ENCODE measurements at places on chromosomes 1 and 21. TPM values are rescaled to one million over a fixed set of nuclear protein-coding genes. Genes with fewer than 3 reads are reported as not detected.

Gene LDLRAD2
- 0.15 TPM for total RNA-seq

Gene CHRNB2
- total RNA-seq: not detected

Gene HCRTR1
- 0.42 TPM for total RNA-seq

Gene OR6N1
- total RNA-seq: not detected

Gene DCDC2B
- not detected for total RNA-seq

Gene SRSF10
- 91.1 TPM for total RNA-seq

Gene NOL9
- 27.0 TPM for total RNA-seq

Gene A3GALT2
- 0.36 TPM for total RNA-seq

Gene FMO5
- total RNA-seq: 2.9 TPM

Gene BMP8B
- total RNA-seq: 0.81 TPM

Gene PMVK
- total RNA-seq: 21.9 TPM

Gene VANGL2
- 1.3 TPM for total RNA-seq

Gene FAM78B
- total RNA-seq: 1.6 TPM

Gene OLIG2
- not detected for total RNA-seq

DNA sequence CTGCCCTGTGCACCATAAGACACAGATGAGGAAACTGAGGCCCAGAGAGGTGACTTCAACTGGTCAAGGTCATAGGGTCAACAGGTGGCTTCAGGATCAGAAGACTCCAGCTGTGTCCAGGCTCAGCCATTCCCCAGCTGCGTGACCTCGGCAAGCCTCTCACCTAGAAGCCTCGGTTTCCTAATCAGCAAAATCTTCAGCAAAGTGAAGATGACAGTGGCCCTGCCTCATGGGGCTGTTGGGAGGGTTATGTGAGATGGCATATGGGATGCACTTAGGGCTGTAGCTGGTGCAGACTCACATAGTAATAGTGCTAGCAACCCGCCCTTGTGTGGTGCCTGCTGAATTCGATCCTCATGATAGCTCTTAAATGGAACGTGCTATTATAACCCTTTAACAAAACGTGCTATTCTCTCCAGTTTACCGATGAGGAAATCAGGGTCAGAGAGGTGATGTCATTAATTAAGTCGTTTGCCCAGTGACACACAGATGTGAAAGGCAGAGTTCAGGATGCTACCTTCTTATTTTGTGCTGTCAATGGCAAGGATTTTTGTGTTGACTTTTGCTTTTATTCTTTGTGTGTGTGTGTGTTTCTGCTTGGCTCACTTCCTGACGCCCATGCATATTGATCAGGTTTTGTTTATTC is 472.9 kb downstream of the MATN1 start:
- no peak overlapping the region for H3K27ac ChIP-seq
- H3K27me3 ChIP-seq: no peaks in the 10 kb centered on the region
- no peaks in the 10 kb centered on the region for H3K4me1 ChIP-seq
- no peak overlapping the region for H3K4me3 ChIP-seq
- H3K36me3 ChIP-seq: no peaks in the 10 kb centered on the region
- no peak for DNase-seq

- H3K27me3 ChIP-seq: no peaks in the 10 kb centered on the region
- peak; percentile 85 for DNase-seq
- no peaks in the 10 kb centered on the region for H3K36me3 ChIP-seq
These were observed 997 bp downstream of the IFNAR2 start for GRCh38 chr21:33230545-33231324.

- DNase-seq: no peak
- H3K36me3 ChIP-seq: no peaks in the 10 kb centered on the region
- H3K27ac ChIP-seq: no peak overlapping the region
- no peaks in the 10 kb centered on the region for H3K4me1 ChIP-seq
- H3K27me3 ChIP-seq: no peaks in the 10 kb centered on the region
- no peak overlapping the region for H3K4me3 ChIP-seq
These were observed 4.9 kb downstream of the TNFRSF25 start for GRCh38 chr1:6461051-6461530.

GRCh38 chr1:156394835-156395461 is 25.9 kb downstream of the RHBG start:
- H3K27me3 ChIP-seq: no peaks in the 10 kb centered on the region
- no peak overlapping the region for H3K4me3 ChIP-seq
- DNase-seq: no peak
- H3K36me3 ChIP-seq: no peaks in the 10 kb centered on the region
- H3K27ac ChIP-seq: no peak overlapping the region

DNA sequence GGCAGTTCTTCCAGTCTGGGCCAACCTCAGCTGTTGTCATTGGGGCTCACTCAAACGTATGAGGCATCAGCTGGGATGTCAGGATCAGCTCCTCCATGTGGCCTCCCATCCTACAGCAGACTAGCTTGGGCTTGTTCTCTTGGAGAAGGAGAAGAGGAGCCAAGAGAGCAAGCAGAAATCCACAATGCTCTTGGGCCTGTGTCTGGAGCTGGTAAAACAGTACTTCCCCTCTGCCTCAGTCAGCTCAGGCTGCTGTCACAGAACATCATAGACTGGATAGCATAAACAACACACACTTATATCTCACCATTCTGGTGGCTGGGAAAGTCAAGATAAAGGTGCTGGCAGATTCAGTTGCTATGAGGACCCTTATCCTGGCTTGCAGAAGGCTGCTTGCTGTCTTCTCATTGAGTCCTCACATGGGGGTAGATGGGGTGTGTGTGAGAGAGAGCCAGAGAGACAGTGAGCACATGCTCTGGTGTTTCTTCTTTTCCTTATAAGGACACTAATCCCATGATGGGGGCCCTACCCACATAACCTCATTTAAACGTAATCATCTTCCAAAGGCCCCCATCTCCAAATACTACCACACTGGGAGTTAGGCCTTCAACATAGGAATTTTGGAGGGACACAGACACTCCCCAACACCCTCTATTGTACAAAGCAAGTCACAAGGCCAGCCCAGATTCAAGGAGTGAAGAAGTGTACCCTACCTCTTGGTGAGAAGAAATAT is 16.3 kb upstream of the DNAJC6 start:
- no peaks in the 10 kb centered on the region for H3K27me3 ChIP-seq
- H3K27ac ChIP-seq: no peak overlapping the region
- H3K4me1 ChIP-seq: no peaks in the 10 kb centered on the region
- H3K4me3 ChIP-seq: no peak overlapping the region
- DNase-seq: no peak

GRCh38 chr1:165560883-165561656 is 17.3 kb downstream of the LRRC52 start:
- H3K36me3 ChIP-seq: no peaks in the 10 kb centered on the region
- no peak for DNase-seq
- H3K27me3 ChIP-seq: no peaks in the 10 kb centered on the region
- no peak overlapping the region for H3K4me3 ChIP-seq
- no peak overlapping the region for H3K27ac ChIP-seq
- H3K4me1 ChIP-seq: no peaks in the 10 kb centered on the region

- no peak overlapping the region for H3K4me3 ChIP-seq
- no peaks in the 10 kb centered on the region for H3K36me3 ChIP-seq
- H3K4me1 ChIP-seq: no peaks in the 10 kb centered on the region
These were observed 84.1 kb upstream of the COX20 start for GRCh38 chr1:244751271-244751895.

DNA sequence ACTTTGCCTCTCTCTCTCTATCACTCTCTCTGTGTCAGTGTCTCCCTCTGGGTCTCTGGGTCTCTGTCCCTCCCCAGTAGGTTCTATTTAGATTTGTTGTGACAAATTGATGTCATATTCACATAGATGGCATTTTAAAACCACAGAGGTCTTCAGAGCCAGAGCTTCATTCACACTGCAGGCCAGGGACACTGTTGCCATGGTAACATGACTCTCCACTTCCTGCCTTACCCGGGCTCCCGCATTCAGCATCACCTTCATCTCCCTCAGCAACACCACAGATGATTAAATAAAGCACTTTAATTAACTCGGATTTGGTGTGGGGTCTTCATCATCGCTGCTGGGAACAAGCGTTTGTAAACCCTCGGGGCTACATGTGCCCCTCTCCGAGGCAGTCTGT is 132.6 kb downstream of the ETS2 start:
- DNase-seq: no peak
- no peaks in the 10 kb centered on the region for H3K36me3 ChIP-seq
- H3K27ac ChIP-seq: no peak overlapping the region
- no peaks in the 10 kb centered on the region for H3K27me3 ChIP-seq

- H3K36me3 ChIP-seq: no peaks in the 10 kb centered on the region
- no peak overlapping the region for H3K4me3 ChIP-seq
- no peak for DNase-seq
- H3K4me1 ChIP-seq: no peaks in the 10 kb centered on the region
- no peak overlapping the region for H3K27ac ChIP-seq
- H3K27me3 ChIP-seq: no peaks in the 10 kb centered on the region
These were observed 27.5 kb upstream of the SLAMF6 start for GRCh38 chr1:160550572-160551034.

GRCh38 chr1:151811181-151811580 is 6.0 kb upstream of the LINGO4 start:
- H3K4me3 ChIP-seq: no peak overlapping the region
- H3K36me3 ChIP-seq: no peaks in the 10 kb centered on the region
- DNase-seq: no peak
- H3K4me1 ChIP-seq: no peaks in the 10 kb centered on the region
- no peaks in the 10 kb centered on the region for H3K27me3 ChIP-seq

- peak overlapping the region; percentile 99 for H3K4me3 ChIP-seq
- peak overlapping the region; percentile 78 for H3K27ac ChIP-seq
- H3K36me3 ChIP-seq: no peaks in the 10 kb centered on the region
- H3K4me1 ChIP-seq: no peaks in the 10 kb centered on the region
These were observed 3.2 kb downstream of the ID3 start for GRCh38 chr1:23555986-23556634.

DNA sequence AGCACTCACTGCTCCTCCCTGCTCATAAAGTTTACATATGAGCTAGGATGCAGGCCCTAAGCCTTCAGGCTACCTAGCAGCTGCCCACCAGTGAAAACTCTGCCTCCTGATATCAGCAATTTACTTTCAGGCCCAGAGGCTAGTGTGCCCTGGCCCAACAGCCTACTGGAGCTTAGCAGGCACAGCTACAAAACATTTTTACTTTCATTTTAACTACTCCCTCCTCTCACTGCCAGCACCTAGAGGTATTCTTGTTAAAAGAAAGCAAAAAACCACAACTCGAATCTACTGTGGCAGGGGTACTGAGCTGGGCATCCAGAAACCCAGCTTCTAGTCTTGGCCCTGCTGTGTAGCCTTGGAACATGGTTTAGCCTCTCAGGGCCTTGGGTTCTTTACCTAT is 5.8 kb upstream of the LORICRIN start:
- no peaks in the 10 kb centered on the region for H3K36me3 ChIP-seq
- no peak overlapping the region for H3K4me3 ChIP-seq
- H3K27me3 ChIP-seq: peaks cover 1% of the 10 kb centered on the region
- no peak for DNase-seq
- H3K4me1 ChIP-seq: no peaks in the 10 kb centered on the region

- no peaks in the 10 kb centered on the region for H3K27me3 ChIP-seq
- no peak overlapping the region for H3K27ac ChIP-seq
- DNase-seq: no peak
- H3K36me3 ChIP-seq: no peaks in the 10 kb centered on the region
- H3K4me3 ChIP-seq: no peak overlapping the region
These were observed 73.7 kb downstream of the PDE4B start for GRCh38 chr1:65866439-65866838.

GRCh38 chr1:150165622-150166612 is 16.2 kb downstream of the PLEKHO1 start:
- H3K36me3 ChIP-seq: no peaks in the 10 kb centered on the region
- H3K4me3 ChIP-seq: no peak overlapping the region

DNA sequence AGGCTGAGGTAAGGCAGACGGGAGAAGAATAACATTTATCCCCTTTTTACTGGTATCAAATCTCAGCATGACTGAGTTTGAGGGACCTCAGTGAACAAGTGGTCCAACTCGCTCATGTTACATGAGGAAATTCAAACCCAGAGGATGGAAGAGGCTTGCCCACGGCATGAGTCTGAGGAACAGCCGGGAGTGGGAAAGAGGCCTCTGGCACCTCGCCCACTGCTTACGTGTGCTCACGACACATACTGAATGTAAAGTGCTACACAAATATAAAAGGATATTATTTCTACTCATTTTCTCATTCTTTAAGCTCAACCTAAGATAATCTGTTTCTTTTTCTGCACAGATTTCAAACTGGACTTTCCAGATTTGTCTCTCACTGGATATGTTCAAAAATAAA is 14.7 kb downstream of the BEND5 start:
- no peak for DNase-seq
- peaks cover 3% of the 10 kb centered on the region for H3K4me1 ChIP-seq
- H3K27ac ChIP-seq: no peak overlapping the region
- H3K36me3 ChIP-seq: peaks cover 2% of the 10 kb centered on the region
- no peak overlapping the region for H3K4me3 ChIP-seq
- H3K27me3 ChIP-seq: no peaks in the 10 kb centered on the region

DNA sequence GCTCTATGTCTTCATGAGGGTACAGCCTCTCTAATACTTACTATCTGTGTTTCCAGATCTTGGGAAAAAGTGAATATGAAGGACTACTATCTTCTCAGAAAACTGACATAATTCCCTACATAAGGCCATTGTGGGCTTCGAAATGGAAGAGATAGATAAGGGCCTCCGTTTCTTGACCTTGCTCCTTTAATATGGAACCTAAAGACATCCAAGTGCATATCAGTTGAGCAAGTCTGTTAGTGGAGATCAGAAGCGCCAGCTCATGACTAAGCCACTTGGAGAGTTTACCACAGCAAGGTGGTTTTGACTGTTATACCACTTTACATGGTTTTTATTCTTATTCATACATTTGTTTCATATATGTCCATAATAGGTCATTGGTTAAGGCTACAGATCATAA is 35.3 kb upstream of the FCER1A start:
- H3K27ac ChIP-seq: no peak overlapping the region
- H3K27me3 ChIP-seq: no peaks in the 10 kb centered on the region
- no peaks in the 10 kb centered on the region for H3K36me3 ChIP-seq
- no peak overlapping the region for H3K4me3 ChIP-seq

- H3K4me1 ChIP-seq: no peaks in the 10 kb centered on the region
- H3K27me3 ChIP-seq: no peaks in the 10 kb centered on the region
- no peak overlapping the region for H3K27ac ChIP-seq
- H3K4me3 ChIP-seq: no peak overlapping the region
- H3K36me3 ChIP-seq: no peaks in the 10 kb centered on the region
These were observed 39.2 kb upstream of the RUNX1 start for GRCh38 chr21:35088319-35088771.

GRCh38 chr1:169250022-169250421 is 117.6 kb downstream of the NME7 start:
- DNase-seq: no peak
- no peak overlapping the region for H3K27ac ChIP-seq
- H3K36me3 ChIP-seq: no peaks in the 10 kb centered on the region
- H3K4me1 ChIP-seq: no peaks in the 10 kb centered on the region

GRCh38 chr1:175797576-175797975 is 54.2 kb upstream of the TNR start:
- H3K36me3 ChIP-seq: no peaks in the 10 kb centered on the region
- H3K4me1 ChIP-seq: peaks cover 19% of the 10 kb centered on the region
- H3K4me3 ChIP-seq: no peak overlapping the region
- no peaks in the 10 kb centered on the region for H3K27me3 ChIP-seq
- DNase-seq: no peak
- H3K27ac ChIP-seq: no peak overlapping the region

GRCh38 chr1:150576367-150576711 is 3.1 kb downstream of the MCL1 start:
- H3K27me3 ChIP-seq: no peaks in the 10 kb centered on the region
- H3K27ac ChIP-seq: no peak overlapping the region
- H3K36me3 ChIP-seq: peaks cover 10% of the 10 kb centered on the region
- H3K4me3 ChIP-seq: peak overlapping the region; percentile 95
- no peak for DNase-seq

- no peak for DNase-seq
- no peaks in the 10 kb centered on the region for H3K36me3 ChIP-seq
- no peaks in the 10 kb centered on the region for H3K27me3 ChIP-seq
- H3K27ac ChIP-seq: no peak overlapping the region
- H3K4me1 ChIP-seq: peaks cover 6% of the 10 kb centered on the region
These were observed 19.3 kb downstream of the PTPN14 start for GRCh38 chr1:214532070-214532469.
